Stimulated activated CD4-positive, alpha-beta T cell treated with anti-CD3 and anti-CD28 coated beads, Interleukin-15, amount 100 ng/mL, for 24 hours (primary cell): ENCODE measurements at places on chromosomes 16 and 17.
A peak's percentile ranks its signal among the peaks of the same experiment; 100 is the strongest.

- DNase-seq: no peak
Measured at GRCh38 chr16:49785970-49786369, 69.9 kb downstream of the ZNF423 start.

DNA sequence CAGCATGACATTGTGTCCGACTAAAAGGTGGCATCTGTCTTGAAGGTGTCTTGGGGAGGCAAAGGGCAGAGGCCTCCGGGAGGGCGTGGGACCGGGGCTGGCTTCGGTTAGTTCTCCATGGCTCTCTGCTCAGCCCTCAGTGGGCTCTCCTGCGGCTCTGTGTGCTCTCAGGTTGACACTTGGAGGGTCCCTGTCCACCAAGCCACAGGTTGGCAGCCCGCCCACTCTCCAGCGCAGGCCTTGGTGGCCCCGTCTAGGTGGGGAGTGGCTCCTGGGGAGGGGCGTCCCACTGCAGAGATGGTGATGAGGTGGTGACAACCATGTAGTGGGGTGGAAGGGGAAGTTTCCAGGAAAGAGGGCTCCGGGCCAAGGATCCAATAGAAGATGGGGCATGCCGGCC, 31.6 kb downstream of the ADGRG5 start:
- no peak for DNase-seq

GRCh38 chr16:66133643-66134338, 232.7 kb upstream of the CDH5 start:
- no peak for DNase-seq

- DNase-seq: no peak
Measured at GRCh38 chr16:78106686-78107085, 7.2 kb downstream of the WWOX start.

GRCh38 chr17:76714822-76715495, 4.2 kb upstream of the MXRA7 start:
- peak; percentile 85 for DNase-seq

GRCh38 chr17:82767041-82767754, 15.3 kb downstream of the TBCD start:
- peak; percentile 59 for DNase-seq

DNA sequence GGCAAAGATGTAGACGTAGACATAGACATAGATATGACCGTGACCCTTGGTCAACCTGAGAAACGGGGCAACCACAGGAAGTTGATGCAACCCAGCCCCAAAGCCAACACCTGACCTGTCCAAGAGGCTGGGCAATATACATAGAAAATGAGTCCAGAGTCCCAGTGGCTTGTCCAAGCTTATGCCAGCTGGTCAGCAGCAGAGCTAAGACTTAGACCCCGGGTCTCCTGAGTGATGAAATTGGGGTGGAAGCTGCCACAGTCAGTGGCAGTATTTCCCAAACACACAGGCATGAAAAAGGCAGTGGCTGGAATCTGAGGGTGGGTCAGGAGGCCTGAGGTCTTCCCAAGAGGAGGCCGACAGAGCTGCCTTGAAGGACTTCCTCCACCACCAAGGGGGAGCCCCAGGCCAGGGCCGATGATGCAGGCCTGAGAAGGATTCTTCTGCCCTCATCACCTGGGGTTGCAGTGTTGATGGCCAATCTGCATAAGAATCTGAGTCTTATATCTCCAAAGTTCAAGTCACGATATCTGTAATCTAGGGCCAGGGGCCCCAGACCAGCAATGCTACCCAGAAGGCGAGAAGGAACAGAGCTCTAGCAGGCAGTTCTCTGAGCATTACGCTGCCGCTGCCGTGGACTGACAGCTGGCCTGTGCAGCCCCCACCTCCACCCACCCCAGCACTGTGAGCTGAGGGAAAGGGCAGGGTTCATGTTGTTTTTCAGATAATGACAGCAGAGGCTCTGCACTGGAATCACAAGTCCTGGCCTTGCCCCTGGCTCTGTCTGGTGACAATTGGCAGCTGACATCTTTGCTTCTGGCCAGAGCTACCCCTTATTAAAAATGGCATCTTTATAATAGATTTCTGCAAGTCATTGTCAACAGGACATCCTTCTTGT, 72.7 kb downstream of the GNAO1 start:
- DNase-seq: no peak

DNA sequence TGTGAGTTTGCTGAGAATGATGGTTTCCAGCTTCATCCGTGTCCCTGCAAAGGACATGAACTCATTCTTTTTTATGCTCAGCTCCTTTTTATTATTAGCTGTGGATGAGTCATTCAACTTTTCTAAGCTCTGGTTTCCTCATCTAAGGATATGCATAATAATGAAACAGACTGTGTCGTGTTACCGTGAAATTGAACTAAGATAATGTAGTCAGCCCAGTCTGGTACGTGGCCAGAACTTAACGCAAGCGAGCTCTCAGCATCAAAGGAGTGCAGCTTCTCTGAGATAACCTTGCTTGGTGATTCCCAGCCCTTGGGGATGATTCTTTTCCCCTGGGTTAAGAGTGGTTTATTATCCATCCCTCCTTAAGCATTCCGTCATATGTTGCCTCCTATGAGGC, 454.3 kb upstream of the EEF2KMT start:
- no peak for DNase-seq

- peak; percentile 92 for DNase-seq
Measured at GRCh38 chr17:28842282-28843012, at the start of gene FAM222B. FAM222B (minus strand) TSS chr17:28842790; CDS start chr17:28766667, 76,123 bp downstream.

DNA sequence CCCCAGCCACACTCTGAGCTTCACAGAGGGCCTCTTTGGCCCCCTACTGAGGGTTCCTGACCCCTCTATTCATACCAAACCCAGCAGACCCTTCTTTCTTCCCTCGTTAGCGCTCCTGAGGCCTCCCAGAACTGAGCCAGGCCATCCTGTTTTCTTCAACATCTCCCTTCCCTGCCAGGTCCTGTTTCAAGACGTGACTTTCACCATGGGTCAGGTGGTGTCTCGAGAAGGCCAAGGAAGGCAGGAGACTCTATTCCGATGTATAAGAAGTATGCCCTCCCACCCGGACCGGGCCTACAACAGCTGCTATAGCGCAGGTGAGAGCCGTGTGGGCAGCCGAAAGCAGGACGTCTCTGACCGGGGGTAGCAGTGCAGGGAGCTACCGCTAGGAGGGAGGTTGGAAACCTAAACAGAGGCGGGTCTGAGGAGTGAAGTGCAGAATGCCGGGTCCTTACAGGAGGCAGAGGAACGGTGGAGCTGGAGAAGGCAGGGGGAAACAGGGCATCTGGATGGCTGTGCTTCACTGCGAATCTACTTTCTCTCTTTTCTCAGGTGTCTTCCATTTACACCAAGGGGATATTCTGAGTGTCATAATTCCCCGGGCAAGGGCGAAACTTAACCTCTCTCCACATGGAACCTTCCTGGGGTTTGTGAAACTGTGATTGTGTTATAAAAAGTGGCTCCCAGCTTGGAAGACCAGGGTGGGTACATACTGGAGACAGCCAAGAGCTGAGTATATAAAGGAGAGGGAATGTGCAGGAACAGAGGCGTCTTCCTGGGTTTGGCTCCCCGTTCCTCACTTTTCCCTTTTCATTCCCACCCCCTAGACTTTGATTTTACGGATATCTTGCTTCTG, 1.3 kb upstream of the SENP3 start:
- DNase-seq: peak; percentile 79

- DNase-seq: peak; percentile 30
Measured at GRCh38 chr17:74274060-74274708, at the start of gene DNAI2. DNAI2 (plus strand) TSS chr17:74274234; CDS start chr17:74281818, 7,584 bp downstream.

DNA sequence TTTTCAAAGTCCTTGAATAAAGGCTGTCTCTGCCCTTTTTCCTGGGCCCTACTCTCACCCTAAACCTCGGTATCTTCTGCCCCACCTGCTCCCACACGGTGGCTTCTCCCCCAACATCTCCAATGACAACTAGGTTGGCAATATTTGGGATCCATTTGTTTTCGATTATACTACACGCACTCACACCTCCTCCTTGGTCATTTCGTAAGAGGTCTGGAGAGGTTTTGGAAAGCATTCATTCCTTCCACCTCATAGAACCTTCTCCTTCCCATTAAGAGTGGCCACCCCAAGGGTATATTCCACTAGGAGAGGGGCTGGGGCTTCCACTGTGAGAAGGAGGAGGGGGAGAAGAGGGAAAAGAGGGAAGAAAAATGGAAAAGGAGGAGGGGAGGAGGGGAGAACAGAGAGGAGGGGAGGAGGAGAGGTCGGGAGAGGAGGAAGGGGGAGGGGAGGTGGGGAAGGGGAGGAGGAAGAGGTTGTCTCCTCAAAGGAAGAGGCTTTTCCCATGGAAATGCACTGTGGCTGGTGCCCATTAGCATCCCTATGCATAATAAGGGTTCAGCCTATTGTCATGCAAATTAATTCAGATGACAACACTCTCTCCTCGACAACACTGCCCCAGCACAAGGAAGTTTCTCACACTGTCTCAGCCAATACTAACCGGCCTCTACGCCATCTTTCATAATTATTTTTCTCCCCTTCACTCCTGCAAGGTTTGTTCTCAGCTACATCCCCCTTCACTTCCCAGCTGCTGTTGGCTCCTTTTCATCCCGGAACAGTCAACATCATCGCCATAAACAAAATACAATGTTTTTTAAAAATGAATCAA, 30.0 kb downstream of the SOX9 start:
- no peak for DNase-seq

- DNase-seq: no peak
Measured at GRCh38 chr17:81511554-81511803, 1.1 kb downstream of the ACTG1 start.

GRCh38 chr17:16953347-16953746, 18.6 kb downstream of the TNFRSF13B start:
- DNase-seq: no peak

DNA sequence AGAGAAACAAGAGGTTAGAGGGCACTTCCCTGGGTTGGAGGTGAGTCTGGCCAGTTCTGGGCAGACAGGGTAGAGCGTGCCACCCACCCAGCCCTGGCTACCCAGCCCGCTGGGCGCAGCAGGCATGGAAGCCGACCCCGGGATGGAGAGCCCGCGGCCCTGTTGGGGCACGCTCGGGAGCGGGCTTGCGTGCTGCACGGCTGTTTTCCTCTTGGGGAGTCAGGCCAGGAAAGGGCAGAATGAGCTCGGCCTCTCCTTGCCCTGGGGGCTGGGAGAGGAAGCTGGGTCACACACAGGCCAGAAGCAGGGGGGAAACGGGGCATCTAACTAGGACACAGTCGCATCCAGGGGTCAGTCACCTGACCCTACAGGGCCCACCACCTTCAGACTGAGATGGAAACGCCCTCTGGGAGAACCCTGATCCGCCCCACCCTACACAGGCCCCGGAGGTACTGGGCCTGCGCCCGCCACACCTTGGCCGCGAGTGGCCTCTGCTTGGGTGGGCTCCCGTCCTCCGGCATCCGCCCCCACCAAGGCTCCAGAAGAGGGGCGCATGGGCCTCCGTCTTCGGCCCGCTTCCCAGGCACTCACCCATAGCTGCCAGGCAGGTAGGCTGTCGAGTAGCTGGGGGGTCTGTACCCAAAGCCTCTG, 1.2 kb downstream of the SOX15 start:
- no peak for DNase-seq

- no peak for DNase-seq
Measured at GRCh38 chr16:60091071-60091470, 1357.0 kb upstream of the GOT2 start.

- DNase-seq: no peak
Measured at GRCh38 chr17:82690786-82691489, 7.6 kb downstream of the RAB40B start.

GRCh38 chr17:14428648-14429029, 127.8 kb downstream of the HS3ST3B1 start:
- peak; percentile 34 for DNase-seq

DNA sequence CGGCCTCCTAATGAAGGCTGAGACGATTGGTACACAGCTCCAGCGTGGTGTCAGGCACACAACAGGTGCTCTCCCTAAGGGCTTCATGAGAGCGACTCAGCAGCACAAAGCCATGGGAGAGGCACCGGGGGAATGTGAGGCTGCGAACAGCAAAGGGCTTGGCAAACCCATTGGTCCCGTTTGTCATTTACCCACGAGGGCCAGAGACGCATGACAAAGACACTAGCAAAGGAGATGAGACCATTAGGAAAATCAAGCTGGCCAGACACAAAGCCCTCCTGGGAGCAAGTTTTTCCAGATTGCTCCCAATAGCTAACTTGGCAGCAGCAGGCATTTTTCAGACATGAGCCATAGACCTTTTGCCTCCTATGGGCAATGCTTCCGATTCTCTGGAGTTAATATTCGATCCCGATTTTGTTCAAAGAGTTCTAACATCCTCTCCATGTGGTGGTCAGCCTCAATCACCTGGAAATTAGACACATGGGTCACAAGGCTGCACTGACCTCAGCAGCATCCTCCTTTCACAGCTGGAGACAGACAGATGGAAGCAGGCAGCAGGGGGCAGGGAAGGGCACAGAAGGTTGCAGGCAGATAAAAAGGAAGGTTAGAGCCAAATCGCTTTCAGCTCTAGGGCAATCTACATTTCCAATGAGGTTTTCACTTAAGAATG, 38.2 kb downstream of the TK2 start:
- no peak for DNase-seq

DNA sequence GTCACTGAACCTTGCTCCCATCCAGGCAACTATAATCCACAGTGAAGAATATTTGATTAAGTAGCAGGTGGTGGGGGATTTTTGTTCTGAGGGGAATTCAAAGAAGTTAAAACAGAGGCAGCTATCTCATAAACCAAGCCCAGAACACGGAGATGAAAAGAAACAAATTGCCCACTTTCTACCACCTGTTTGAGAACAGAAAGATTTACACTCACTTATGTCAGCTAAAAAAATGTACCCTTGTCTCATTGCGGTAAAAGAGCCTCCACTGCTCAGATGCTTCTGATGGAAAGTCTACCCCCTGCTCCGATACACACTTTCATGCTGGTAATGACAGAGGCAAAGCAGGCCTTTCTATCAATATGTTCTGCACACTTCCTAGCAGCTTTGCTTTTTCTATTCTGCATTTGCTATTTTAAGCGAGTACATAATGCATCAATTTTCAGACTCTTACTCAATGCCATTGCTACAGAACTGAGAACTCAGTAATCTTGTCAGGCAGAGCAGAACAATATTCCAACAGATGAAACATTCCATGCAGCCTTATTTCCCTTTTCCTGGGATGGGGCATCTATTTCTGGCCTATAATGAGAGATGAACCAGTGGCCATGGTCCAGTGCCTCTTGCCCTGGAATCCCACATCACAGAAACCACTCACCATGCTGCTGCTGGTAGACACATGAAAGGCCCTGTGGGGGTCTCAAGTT, 29.0 kb downstream of the CDK5R1 start:
- no peak for DNase-seq

DNA sequence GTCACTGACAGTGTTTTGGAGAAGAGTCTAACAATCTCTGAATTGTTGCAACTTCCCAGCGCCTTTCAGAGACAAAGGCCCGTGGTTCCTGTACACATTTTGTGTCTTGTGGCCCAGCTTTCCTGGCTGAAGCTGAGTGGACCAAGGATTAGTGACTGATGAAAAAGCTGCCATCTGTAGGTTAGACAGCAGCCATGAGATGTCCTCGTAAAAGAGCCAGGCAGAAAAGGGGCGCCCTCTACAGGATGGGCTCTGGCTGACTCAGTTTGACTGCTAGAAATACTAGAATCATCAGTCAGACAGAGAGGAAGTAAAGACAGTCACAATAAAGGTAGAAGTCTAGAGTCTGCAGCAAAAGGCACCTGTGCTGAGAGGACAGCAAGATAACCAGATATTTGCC, 26.5 kb upstream of the NF1 start:
- DNase-seq: peak; percentile 71

- no peak for DNase-seq
Measured at GRCh38 chr17:53516636-53517035, 306.1 kb upstream of the KIF2B start.

- DNase-seq: no peak
Measured at GRCh38 chr17:55726440-55726839, 3.8 kb upstream of the TMEM100 start.
